ENCODE measurements at places on chromosomes 7 and 10. TPM values are rescaled to one million over a fixed set of nuclear protein-coding genes. Genes with fewer than 3 reads are reported as not detected.

- no peak for DNase-seq
These were observed 334.7 kb upstream of the CHRM2 start for GRCh38 chr7:136533732-136534131.

DNA sequence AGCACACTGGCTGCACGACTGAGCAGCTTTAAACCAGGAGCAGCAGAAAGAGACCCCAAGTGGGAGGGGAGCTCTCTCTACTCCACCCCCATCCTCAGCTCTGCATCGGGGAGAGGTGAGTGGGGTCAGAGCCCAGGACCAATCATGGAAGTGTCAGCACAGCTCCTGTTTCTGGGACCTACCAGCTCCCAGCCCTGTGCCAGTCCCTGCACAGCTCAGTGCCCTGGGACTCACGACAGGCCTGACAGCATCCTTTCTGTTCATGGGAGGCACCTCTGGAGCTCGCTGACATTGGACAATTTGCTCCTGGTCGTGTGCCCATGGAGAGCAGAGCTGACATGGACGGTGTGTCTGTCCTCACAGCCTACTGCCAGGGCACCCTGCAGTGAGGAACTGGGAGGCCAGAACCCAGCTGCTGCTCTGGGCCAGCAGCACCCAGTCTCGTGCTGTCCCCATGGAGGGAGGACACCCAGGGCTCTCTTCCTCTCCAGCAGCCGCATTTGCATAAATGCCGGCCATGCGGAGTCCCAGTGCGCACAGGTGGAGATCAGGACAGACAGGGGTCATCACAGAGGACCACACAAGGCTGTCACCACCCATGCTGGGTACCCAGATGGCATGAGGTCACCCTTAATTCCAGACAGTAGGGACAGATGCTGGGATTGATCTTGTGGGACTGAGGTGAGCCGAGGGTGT lies 45.9 kb upstream of the MSMB start:
- DNase-seq, result no peak

The IGFBP3 gene
- total RNA-seq, result 0.17 TPM

DNA sequence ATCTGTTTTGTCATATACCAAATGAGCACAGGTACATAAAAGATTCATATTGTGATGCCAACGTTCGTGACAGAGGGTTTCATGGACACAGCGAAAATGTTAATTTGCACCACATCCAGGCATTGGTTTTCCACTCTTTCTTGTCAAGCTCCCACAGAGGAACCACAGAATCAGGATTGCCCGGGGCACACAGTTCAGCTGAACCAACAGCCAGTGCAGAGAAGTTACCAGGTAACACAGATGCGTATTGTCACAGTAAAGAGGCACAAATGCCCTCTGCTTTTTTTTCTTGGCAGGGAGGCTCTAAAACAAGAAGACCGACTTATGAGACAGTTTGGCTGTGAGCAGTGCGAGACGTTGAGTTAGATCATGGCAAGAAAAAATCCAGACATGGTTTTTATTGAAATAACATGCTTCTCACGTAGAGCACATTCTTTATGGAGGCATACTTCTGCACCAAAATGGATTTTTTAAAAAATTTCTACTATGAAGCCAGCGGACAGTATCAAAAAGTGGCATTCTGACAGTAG lies 331.1 kb upstream of the KIAA1217 start:
- DNase-seq, result no peak

- DNase-seq, result no peak
These were observed 79.3 kb downstream of the FZD1 start for GRCh38 chr7:91343420-91343960.

The MYOZ1 gene
- not detected for total RNA-seq

DNA sequence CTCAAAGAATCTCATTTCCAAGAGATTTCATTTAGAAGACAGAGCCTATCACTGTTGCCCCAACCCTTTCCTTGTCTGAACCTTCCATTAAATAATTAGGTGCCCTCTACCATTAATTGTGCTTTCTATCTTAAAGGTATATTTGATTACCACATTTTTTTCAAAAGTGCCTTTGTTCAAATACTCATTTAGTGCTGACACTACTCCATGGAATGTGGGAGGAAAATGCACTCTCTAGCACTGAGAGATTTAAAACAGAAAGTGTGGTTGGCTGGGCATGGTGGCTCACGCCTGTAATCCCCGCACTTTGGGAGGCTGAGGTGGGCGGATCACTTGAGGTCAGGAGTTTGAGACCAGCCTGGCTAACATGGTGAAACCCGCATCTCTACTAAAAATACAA lies 119.8 kb downstream of the CACNA2D1 start:
- no peak for DNase-seq

DNA sequence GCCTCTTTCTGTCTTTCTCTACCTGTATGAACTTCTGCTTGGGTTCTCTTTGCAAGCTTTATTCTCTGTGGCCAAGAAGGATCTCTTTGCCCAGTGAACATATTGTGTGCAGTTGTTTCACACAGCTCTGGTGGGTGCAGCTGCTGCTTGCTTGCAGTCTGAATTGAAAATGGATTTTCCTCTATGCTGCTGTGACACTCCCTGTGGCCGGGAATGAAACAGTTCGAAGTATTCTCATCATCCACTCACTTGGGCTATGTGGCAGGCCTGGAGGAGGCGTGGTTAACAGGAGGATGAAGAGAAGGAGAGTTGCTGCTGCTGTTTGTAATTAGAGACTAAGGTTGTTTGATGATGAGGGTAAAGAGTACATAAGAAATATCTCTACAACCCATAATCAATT lies 28.4 kb upstream of the ITGA8 start:
- DNase-seq, result no peak

- peak; percentile 70 for DNase-seq
These were observed 2.8 kb downstream of the ASIC3 start for GRCh38 chr7:151051108-151051507.

The UCN3 gene
- total RNA-seq, result not detected

Data from activated naive CD4-positive, alpha-beta T cell treated with anti-CD3 and anti-CD28 coated beads for 36 hours (primary cell).